ENCODE measurements at places on chromosomes 3 and 15. TPM values are rescaled to one million over a fixed set of nuclear protein-coding genes. Genes with fewer than 3 reads are reported as not detected.

DNA sequence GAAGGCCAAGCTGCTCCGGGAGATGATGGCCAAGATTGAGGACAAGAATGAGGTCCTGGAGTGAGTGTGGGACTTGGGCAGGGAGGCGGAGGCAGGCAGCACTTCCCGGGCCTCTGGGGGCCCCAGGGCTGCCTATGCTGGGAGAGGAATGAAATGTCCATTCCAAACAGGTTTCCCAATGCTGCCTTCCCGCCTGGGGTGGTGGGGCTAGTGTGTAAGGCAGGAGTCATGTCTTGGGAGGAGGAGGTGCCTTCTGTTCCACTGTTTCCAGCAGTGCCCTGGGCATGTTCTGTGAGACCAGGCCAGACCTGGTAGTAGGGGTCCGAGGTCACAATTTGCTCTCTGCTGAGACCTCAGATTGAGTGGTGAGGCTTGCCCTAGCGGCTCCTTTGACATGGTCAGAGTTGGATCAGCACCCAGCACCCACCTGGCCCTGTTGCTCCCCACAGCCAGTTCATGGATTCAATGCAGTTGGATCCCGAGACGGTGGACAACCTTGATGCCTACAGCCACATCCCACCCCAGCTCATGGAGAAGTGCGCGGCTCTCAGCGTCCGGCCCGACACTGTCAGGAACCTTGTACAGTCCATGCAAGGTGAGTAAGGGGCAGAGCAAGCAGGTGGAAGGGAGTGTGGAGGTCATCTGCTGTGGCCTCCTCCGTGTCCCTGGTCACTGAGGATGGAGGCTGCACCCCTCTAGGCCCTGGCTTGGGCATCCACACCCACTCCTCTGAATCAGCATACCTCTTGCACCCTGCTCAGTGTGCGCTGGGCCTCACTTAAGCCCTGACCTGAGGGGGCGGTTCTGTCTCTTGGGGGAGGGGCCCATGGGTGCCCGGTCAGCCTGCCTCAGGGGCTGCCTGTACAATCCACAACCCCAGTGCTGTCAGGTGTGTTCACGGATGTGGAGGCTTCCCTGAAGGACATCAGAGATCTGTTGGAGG lies 27.3 kb downstream of the PTPN23 start:
- no peak for DNase-seq

DNA sequence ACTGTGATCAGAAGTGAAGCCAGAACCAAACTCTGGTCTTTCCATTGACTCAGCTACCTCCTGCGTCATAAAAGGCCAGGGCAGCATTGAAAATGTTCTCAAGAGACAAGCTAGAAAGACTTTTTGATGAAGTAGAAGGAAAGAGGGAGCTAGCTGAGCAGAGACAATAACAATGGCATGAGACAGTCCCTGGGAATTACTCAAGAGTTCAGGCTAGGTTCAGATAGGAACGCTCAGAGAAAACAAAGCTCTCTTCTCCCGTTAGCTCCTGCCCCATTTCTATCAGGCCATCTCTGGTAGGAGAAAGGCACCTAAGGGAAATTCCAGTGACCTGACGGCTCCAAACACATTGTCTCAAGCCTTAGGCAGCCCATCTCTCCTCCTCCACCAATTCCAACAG lies 7.0 kb upstream of the OXTR start:
- DNase-seq: peak; percentile 65

DNA sequence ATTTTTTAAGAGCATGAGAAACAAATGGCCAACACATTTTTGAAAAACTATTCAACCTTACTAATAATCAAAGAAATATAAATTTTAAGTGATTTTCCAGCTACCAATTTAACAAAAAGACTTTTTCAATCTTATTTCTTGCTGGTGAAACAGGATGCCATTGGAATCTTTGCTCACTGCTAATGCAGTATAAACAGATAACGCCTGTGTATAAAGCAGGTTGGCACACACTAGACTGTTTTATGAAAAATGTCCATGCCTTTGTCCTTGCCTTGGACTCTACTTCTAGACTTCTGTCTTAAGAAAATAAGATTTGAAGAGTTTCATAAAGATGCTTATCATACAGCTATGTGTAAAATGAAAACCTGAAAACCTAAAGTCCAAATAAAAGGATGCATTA lies 5.0 kb upstream of the VGLL4 start:
- no peak for DNase-seq

GRCh38 chr3:171049861-171050444 lies 23.4 kb upstream of the SLC2A2 start:
- DNase-seq: peak; percentile 46

- no peak for DNase-seq
Measured at GRCh38 chr15:39298271-39298962, 282.5 kb upstream of the THBS1 start.

DNA sequence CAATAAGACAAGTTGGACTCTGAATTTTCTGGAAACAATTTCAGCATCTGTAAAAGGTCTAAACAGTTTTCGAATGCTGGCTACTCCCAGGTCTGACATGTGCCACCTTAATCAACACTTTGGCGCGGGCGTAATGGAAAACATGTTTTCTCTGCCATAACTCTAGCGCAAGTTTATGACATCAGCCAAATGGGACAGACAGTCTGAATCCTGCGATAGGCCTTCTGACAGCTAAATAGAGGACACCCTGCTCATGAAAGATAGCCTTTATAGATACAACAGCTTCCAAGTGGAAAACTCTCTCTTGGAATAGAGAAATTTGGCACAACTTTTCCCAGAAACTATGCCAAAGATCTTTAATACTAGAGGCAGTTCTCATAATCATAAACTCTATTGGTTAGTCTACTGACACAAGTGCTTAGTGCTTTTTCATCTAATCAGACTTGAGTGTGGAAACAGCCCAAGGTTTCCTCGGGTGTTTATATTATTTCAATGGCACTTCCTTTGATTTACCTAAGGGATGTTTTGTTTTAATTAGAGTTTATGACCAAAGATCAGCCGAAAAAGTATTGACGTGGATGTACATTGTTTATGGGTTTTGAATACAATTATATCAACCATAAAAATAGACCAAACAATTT lies 120.1 kb upstream of the DPH6 start:
- no peak for DNase-seq

CHRD gene
- 0.26 TPM for total RNA-seq

Measured in SJSA1 (cell line).